ENCODE measurements at places on chromosomes 7 and 10. TPM values are rescaled to one million over a fixed set of nuclear protein-coding genes. Genes with fewer than 3 reads are reported as not detected.

DOCK1 gene
- total RNA-seq, result 139 TPM

MYH16 gene
- total RNA-seq, result 0.16 TPM

WIPF3 gene
- not detected for total RNA-seq

KLF14 gene
- not detected for total RNA-seq

PKD2L1 gene
- total RNA-seq, result not detected

C10orf88 gene
- total RNA-seq, result 21.5 TPM

All from bladder microvascular endothelial cell (primary cell).